ENCODE measurements at places on chromosomes 6 and 20.

DNA sequence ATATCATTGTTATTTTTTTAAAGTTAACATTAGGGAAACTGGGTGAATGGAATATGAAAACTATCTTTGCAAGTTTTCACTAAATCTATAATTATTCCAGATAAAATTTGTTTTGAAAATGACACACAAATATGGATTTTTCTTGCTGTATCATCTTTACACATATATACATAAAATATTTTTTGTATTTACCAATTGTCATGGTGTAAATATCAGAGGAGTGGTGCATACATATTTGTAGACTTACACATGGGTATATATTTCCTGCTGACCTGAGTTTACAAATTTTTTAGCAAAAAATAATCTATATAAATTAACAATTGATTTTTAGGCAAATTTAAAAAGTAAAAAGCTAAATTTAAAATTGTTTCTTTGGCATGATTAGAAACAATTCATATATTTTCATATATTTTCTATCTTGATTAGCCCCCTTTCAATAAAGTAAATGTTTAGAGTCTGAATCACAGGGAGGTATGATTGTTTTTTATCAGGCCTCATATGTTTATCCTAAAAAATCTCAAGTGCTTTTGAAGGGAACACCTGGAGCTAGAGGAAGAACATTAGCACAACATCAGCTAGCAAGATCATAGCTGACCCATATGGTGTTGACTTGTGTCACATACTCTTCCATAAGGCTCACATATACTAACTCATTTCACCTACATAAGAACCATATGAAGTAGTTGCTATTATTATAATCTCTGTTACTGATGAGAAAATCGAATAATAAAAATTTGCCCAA lies 671.8 kb upstream of the GJE1 start:
- no peak for DNase-seq

GRCh38 chr20:17928633-17929311 lies 39.8 kb downstream of the SNX5 start:
- DNase-seq = no peak

DNA sequence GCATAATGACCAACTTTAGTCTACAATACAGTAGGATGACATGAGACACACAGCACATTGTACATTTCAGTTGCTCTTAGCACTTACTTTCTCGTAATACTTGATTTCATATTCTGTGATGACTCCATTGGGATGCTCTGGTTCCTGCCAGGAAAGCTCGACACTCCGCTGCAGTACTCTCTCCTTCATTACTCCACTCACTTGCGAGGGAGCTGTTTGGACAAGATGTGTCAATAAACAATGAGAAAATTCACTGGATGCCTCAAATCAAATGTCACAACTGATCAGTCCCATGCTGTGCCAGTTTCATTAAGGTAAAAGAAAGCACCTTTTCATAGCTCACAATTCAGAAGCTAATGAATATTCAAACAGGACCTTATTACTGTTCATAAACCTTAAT lies 147.1 kb downstream of the EPHA7 start:
- no peak for DNase-seq

- no peak for DNase-seq
Measured at GRCh38 chr6:141677598-141678211, 455.0 kb upstream of the GJE1 start.

- DNase-seq = no peak
Measured at GRCh38 chr6:75550544-75551167, 51.0 kb upstream of the SENP6 start.

- DNase-seq = peak; percentile 2
Measured at GRCh38 chr20:9609887-9610502, 95.6 kb downstream of the LAMP5 start.
